Progenitor cell of endocrine pancreas (in vitro differentiated cells): ENCODE measurements at places on chromosomes 5 and 9. TPM values are rescaled to one million over a fixed set of nuclear protein-coding genes. Genes with fewer than 3 reads are reported as not detected.
A peak's percentile ranks its signal among the peaks of the same experiment; 100 is the strongest.

Gene ZNF169
- total RNA-seq: 9.1 and 10.6 TPM in 2 replicates

DNA sequence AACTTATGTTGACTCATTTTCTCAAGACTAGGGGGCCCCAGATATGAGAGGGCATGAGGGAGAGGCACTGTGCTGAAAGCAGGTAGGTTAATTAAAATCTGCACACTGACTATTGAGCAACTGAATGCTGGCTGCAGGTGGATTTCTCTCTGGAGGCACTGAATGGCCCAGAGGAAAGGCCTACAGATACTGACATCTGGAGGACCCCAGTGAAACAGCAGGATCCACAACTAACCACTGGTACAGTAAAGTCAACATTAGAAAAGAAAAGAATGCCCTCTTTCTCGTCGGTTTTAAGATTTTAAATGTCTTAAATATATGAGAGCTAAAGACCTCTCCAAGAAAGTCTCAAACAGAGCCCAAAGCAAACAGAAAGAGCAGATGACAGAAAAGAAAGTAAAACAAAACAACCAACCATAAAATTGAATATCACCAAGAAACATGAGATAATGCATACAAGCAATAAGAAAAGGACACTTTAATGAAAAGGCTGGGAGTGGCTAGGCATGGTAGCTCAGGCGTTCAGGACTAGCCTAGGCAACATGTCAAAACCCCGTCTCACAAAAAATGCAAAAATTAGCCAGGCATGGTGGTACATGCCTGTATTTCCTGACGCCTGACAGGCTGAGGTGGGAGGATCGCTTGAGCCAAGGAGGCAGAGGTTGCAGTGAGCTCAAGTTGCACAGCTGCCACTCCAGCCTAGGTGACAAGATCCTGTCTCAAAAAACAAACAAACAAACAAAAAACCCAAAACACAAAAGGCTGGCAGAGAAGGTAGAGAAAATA is 43.3 kb downstream of the PUM3 start:
- H3K36me3 ChIP-seq: peaks cover 69% of the 10 kb centered on the region
- no peak for DNase-seq
- no peak overlapping the region for H3K4me3 ChIP-seq
- H3K4me1 ChIP-seq: peaks cover 6% of the 10 kb centered on the region
- no peaks in the 10 kb centered on the region for H3K27me3 ChIP-seq

Gene BTNL9
- not detected in 2 replicates for total RNA-seq

- no peak for DNase-seq
- H3K27me3 ChIP-seq: no peaks in the 10 kb centered on the region
- H3K4me3 ChIP-seq: no peak overlapping the region
- no peaks in the 10 kb centered on the region for H3K4me1 ChIP-seq
- peaks cover 5% of the 10 kb centered on the region for H3K36me3 ChIP-seq
Observed at GRCh38 chr5:12614608-12615007, 710.4 kb upstream of the CTNND2 start.

GRCh38 chr9:23739753-23740152 is 86.3 kb downstream of the ELAVL2 start:
- H3K4me3 ChIP-seq: no peak overlapping the region
- no peak overlapping the region for H3K27ac ChIP-seq
- H3K27me3 ChIP-seq: no peaks in the 10 kb centered on the region
- DNase-seq: no peak
- H3K36me3 ChIP-seq: no peaks in the 10 kb centered on the region

GRCh38 chr5:132895719-132896305 is 22.3 kb downstream of the LEAP2 start:
- peaks cover 7% of the 10 kb centered on the region for H3K4me1 ChIP-seq
- H3K27ac ChIP-seq: no peak overlapping the region
- H3K36me3 ChIP-seq: peaks cover 48% of the 10 kb centered on the region
- no peak for DNase-seq
- no peaks in the 10 kb centered on the region for H3K27me3 ChIP-seq

Gene CLINT1
- total RNA-seq: 78.7 and 82.3 TPM in 2 replicates

- no peaks in the 10 kb centered on the region for H3K27me3 ChIP-seq
- DNase-seq: no peak
- no peak overlapping the region for H3K27ac ChIP-seq
- H3K36me3 ChIP-seq: peaks cover 2% of the 10 kb centered on the region
- no peak overlapping the region for H3K4me3 ChIP-seq
Observed at GRCh38 chr5:79798893-79799590, 109.4 kb downstream of the CMYA5 start.

- no peak for DNase-seq
- H3K27ac ChIP-seq: no peak overlapping the region
- H3K27me3 ChIP-seq: peaks cover 18% of the 10 kb centered on the region
- peaks cover 9% of the 10 kb centered on the region for H3K4me1 ChIP-seq
- no peaks in the 10 kb centered on the region for H3K36me3 ChIP-seq
Observed at GRCh38 chr5:172524573-172525021, 70.3 kb upstream of the SH3PXD2B start.

Gene ANGPTL2
- total RNA-seq: 4.7 and 5.3 TPM in 2 replicates

DNA sequence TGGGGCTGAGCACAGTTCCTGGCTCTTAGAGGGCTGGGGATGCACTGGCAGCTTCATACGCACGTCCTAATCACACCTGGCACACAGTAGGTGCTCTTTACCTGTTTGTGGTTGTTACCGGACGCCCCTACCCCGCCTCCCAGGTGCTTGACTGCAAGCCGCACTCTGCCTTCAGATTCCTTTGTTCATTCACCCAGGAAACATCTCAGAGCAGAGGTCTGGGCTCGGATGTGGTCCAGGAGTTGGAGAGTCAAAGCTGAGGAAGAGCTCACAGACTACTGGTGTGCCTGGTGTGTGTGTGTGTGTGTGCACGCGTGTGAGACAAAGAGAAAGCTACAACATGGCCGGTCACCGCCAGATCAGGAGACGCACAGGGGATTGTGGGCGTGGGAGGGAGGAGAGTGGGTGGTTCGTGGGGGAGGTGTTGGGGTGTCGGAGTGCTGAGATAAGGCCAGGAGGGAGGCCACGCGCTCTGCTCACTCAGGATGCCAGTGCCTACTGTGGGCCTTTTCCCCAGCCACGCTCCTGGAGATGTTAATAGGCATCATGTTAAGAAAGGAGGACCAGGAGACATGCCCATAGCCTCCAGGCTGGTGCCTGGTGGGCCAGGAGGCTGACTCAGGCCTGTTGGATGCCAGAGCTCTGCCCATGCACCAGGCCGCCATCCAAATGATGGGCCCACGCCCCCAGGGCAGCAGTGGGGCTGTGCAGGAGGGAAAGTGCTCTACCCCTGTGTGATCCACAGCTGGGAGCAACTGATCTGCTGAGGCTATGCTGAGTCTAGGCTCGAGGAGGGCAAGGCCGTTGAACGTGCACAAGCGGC is 39.9 kb downstream of the CRB2 start:
- H3K4me1 ChIP-seq: no peaks in the 10 kb centered on the region
- no peak overlapping the region for H3K27ac ChIP-seq
- H3K4me3 ChIP-seq: no peak overlapping the region

DNA sequence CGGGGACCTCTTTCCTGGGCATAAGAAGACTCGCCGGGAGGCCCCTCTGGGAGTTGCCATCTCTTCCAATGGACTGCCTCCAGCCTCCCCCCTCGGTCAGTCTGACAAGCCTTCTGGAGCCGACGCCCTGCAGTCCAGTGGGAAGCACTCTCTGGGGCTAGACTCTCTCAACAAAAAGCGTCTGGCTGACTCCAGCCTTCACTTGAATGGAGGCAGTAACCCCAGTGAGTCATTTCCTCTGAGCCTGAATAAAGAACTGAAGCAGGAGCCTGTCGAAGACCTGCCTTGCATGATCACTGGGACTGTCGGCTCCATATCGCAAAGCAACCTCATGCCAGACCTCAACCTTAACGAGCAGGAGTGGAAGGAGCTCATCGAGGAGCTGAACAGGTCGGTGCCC is 28.4 kb upstream of the LTC4S start:
- no peaks in the 10 kb centered on the region for H3K27me3 ChIP-seq
- H3K4me1 ChIP-seq: peaks cover 28% of the 10 kb centered on the region
- no peak overlapping the region for H3K27ac ChIP-seq
- H3K36me3 ChIP-seq: peaks cover 19% of the 10 kb centered on the region

DNA sequence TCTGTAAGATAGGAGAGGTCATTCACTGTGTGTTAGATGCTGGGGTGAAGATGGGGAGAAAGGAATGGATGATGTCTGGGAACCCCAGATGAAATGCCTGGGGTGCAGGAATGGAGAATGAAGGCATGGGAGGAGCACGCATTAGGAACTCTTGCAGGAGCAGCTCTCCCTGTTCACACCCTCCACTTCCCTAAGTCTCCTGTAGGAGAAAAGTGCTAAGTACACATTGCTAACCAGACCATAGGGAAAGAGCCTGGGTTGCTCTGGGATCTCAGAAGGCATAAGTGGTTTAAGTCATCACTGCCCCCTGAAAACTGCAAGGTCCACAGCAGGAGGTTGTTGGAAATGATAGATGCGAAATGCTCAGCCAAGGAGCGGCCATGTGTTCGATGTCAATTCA is 163.1 kb downstream of the SEC61B start:
- no peak for DNase-seq
- H3K27me3 ChIP-seq: no peaks in the 10 kb centered on the region
- peaks cover 2% of the 10 kb centered on the region for H3K4me1 ChIP-seq
- no peaks in the 10 kb centered on the region for H3K36me3 ChIP-seq

- no peak overlapping the region for H3K27ac ChIP-seq
- no peaks in the 10 kb centered on the region for H3K27me3 ChIP-seq
- no peaks in the 10 kb centered on the region for H3K36me3 ChIP-seq
- DNase-seq: no peak
- H3K4me1 ChIP-seq: peaks cover 4% of the 10 kb centered on the region
Observed at GRCh38 chr9:2677915-2678889, 39.1 kb upstream of the KCNV2 start.

Gene CNTNAP3
- 1.6 and 1.7 TPM in 2 replicates for total RNA-seq

- H3K4me3 ChIP-seq: no peak overlapping the region
- peaks cover 13% of the 10 kb centered on the region for H3K27me3 ChIP-seq
- no peaks in the 10 kb centered on the region for H3K36me3 ChIP-seq
- DNase-seq: no peak
- H3K4me1 ChIP-seq: peaks cover 15% of the 10 kb centered on the region
- peak overlapping the region; percentile 26 for H3K27ac ChIP-seq
Observed at GRCh38 chr5:62041156-62041756, 264.8 kb upstream of the KIF2A start.

DNA sequence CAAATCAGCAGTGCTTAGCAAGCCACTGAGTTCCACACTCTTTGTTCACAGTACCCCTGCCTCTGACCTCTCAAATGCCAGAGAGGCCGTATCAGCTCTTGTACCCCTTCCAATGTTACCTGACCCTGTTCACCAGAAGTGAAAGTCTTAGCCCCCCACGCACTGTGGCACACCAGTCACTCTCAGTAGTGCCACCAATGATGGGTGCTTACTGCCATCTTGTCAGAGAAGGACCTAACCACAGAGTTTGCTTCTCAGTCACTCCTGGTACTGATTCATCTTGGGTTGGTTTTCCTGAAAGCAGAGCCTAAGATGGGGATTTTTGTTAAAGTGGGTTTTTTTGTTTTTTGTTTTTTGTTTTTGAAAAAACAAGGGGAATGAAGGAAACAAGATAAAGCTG is 28.8 kb upstream of the PANK3 start:
- H3K27ac ChIP-seq: no peak overlapping the region
- no peaks in the 10 kb centered on the region for H3K36me3 ChIP-seq
- DNase-seq: no peak
- no peaks in the 10 kb centered on the region for H3K4me1 ChIP-seq
- peaks cover 3% of the 10 kb centered on the region for H3K27me3 ChIP-seq

DNA sequence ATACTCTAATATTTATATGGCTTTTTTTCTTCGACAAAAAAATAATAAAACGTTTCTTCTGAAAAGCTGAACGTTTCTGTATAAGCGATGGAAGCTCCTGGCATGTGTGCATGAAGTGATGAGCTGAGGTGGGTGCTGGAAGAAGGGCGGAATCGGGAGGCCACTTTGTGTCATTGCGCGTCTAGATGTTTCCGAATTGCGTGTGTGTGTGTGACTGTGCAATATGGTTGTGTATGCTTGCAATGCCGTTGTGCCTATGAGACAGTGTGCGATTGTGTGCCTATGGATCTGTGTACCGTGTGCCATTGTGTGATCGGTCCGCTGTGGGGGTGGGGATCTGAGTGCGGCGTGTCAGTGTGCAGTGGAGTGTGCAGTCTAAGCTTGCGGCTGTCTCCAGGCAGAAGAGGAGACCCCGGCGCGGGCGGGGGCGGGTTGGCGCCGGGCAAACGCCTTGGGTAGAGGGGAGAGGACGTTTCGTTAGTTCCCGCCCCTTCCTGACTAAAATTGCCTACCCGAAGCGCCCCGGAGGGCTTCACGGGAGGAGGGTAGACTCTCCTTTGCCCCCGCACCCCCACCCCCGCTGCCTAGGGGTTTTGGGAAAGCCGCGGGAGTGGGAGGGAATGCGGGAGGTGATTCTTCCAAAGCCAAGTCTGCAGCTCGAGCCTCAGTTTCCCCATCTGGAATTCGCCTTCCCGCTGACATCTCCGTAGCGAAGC is 24.2 kb downstream of the PCDHGC5 start:
- no peaks in the 10 kb centered on the region for H3K27me3 ChIP-seq
- H3K27ac ChIP-seq: peak overlapping the region; percentile 88
- no peak for DNase-seq
- peak overlapping the region; percentile 93 for H3K4me3 ChIP-seq
- H3K36me3 ChIP-seq: peaks cover 13% of the 10 kb centered on the region

DNA sequence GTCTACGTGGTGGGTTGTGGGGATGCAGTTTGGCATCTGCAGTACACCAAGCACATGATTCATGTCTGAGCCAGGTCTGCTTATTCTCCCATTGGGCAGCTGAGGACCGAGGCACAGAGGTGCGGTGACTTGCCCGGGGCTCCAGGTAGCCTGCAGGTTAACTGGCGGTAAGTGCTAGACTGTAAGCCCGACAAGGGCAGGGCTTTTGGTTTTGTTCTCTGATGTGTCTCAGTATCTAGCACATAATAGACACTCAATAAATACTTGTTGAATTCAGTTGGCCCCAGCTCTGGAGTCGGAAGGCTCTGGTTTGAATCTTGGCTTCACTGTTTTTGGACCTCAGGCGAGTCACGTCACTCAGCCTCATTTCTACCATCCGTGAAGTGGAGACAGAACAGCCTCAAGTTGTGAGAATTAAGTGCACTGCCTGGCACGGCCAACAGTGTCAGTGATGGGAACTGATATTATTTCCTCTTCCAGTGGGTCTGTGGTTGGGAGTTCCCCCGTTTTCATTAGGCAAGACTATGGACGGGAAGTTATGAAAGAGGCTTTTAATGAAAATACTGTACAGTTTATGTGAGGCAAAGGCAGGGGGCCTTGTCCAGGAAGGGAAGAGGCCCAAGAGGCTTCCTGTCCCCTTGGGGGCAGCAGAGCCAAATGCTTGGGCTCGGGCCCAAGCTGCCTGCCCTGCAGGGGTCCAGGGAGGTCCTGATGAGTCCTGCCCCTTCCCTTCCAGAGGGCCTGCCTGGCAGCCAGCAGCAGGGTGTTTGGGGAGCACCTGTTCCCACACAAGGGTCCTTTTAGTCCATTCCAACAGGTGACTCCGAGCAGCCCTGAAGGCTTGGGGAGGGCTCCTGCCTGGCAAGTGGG is 3.3 kb downstream of the PRELID1 start:
- H3K27me3 ChIP-seq: no peaks in the 10 kb centered on the region
- H3K36me3 ChIP-seq: peaks cover 5% of the 10 kb centered on the region
- H3K4me1 ChIP-seq: peaks cover 24% of the 10 kb centered on the region
- no peak overlapping the region for H3K27ac ChIP-seq

- no peak overlapping the region for H3K27ac ChIP-seq
- H3K36me3 ChIP-seq: no peaks in the 10 kb centered on the region
- no peak overlapping the region for H3K4me3 ChIP-seq
- peaks cover 17% of the 10 kb centered on the region for H3K4me1 ChIP-seq
- no peak for DNase-seq
Observed at GRCh38 chr9:109254317-109254716, 66.5 kb downstream of the EPB41L4B start.
